ENCODE measurements at places on chromosomes 11 and 22.

DNA sequence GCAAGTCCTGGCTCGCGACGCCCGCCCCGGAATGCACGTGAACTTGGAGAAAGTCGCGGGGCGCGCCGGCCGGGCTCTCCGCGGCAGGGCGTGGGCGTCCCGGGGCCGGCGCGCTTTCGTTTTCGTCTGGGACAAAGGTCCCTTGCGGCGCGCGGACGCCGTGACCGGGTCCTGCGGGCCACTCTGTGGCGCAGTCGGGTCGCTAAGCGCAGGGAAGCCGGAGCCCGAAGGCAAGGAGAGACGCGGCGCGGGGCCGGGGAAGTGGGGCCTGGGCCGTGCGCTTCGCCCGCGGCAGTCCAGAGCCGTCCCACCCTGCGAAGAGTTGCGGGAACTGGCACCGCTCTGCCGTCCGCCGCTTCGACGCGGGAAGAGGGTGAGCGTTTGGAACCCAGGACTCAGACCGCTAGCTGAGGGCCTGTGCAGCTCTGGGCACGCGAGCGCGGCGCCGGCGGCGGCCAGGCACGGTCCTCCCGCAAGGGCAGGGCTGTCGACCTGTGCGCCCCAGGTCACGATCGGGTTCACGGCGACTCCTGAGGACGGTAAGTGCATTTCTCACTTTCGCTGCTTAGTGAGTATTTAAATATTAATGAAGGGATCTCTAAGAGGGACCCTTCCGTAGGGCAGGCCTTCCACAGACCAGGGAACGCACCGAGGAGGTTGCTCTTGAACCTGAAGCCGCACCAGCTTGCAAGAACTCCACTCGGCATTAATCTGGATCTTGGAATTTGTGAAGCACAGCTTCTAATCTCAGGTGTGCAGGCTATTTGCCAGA, 78.0 kb upstream of the PPARA start:
- peak; percentile 51 for DNase-seq

GRCh38 chr11:95269036-95269819, 38.2 kb upstream of the SESN3 start:
- DNase-seq, result no peak

- no peak for DNase-seq
These were observed 109.8 kb upstream of the BID start for GRCh38 chr22:17884084-17884483.

GRCh38 chr11:31645747-31646146, 136.2 kb downstream of the ELP4 start:
- DNase-seq, result no peak

GRCh38 chr22:41935015-41935351, 8.4 kb upstream of the TNFRSF13C start:
- DNase-seq, result no peak

DNA sequence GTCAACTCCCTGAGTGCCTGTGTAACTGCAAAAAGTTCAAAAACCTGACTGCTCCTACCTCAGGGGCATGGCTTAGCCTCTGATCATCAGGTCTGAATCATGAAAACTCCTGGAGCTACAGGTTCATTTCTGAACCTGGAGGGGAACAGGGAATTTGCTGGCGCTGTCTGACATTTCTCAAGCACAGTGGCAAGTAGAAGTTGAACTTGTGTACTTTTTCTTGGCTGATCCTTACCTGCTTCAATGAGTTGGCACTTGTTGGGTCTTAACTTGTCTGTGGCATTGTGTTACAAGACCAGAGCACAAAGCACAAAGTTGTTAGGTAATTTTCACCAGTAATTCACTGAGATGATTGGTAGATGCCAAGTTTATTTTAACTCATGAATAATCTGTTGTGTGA, 3.3 kb downstream of the TMEM109 start:
- no peak for DNase-seq

- DNase-seq, result no peak
These were observed 10.4 kb downstream of the PISD start for GRCh38 chr22:31651664-31652063.

DNA sequence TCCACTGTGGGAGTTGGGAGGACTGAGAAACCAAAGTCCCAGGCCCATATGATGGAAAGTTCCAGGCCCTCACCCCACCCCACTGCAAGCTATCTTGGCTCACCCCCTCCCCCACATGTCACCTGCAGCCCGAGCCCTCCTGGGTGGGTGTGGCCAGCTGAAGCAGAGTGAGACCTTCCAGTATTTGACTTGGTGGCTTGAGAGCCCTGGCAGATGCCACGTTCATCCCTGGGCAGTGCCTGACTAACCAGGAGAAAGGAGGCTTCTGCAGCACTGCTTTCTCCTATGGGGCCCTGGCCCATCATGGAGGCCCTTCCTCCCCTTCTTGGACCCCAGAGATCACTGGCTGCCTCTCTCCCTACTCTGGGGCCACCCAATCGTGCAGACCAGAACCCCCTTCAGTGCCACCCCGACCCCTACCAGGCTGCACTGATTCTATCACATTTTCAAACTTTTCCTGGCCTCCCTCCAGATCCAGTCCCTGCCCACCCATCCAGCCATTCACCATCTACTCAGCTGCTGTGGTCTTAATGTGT, 38.1 kb upstream of the WNT11 start:
- no peak for DNase-seq

GRCh38 chr22:39556970-39557841, 13.3 kb upstream of the CACNA1I start:
- peak; percentile 43 for DNase-seq

DNA sequence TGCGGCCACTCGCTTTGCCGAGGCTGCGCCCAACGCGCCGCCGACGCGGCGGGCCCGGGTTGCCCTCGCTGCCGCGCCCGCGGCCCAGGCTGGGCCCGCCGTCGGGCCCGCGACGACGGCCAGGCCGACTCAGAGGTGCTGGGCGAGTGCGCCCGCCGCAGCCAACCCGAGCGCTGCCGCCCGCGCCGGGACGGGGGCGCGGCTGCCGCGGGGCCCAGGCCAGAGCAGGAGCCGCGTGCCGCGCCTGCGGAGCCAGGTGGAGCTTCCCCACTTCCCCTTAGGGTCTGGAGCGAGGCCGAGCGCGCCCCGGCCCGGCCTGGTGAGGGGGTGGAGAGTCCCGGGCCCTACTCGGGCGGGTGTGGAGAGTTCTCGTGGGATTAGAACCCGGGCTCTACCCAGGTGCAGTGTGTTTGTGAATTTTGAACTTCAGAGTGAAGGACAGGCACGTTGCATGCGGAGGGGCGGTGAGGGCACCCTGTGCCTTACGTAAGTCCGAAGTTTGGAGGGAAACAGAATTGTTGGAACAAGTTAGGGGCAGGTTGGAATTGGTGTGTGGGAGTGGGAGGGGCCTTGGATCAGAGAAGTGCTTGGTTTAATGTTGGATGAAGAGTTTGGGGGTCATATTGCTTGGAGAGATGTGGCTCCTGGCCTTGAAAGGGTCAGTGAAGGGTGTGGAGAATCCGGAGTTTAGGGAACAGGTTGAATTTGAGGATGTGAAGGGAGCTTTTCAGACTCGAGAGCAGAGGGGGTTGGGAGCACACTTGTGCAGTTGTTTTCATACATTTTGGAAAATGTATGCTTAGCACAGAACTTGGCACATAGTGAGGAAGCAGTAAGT, 697 bp downstream of the RNF169 start:
- DNase-seq, result peak; percentile 71

DNA sequence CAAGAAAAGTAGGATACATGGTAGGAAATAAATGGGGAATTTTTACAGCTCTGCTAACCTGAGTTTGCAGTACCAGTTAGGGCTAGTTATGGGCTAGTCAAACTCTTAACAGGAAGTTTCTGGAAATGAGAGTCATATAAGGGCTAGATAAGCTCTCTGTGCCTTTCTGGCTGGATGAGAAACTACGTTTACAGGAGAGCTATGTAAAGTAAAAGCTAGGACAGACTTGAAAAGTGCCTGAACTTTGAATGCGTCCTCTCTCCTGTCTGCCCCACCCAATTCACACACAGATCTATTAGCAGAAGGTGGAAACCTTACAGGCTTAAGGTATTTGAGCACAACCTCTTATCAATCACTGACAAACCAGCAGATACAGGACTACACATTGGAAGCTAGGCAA, 167.1 kb downstream of the SNX19 start:
- DNase-seq, result no peak

GRCh38 chr11:63511048-63511748, 5.3 kb downstream of the LGALS12 start:
- DNase-seq, result no peak
